IMR-90 (cell line): ENCODE measurements at places on chromosomes 5 and 9.
A peak's percentile ranks its signal among the peaks of the same experiment; 100 is the strongest.

DNA sequence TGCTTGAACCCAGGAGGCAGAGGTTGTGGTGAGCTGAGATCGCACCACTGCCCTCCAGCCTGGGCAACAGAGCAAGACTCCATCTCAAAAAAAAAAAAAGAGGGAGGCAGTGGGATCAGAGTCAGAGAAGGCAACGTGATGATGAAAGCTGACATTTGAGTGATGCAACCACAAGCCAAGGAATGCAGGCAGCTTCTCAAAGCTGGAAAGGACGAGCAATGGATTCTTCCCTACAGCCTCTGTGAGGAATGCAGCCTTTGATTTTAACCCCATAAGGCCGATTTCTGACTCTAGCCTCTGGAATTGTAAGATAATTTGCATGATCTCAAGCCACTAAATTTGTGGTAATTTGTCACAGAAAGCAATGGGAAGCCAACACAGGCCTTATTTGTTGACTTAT lies 9.8 kb downstream of the TGFBI start:
- DNase-seq = peak; percentile 75

DNA sequence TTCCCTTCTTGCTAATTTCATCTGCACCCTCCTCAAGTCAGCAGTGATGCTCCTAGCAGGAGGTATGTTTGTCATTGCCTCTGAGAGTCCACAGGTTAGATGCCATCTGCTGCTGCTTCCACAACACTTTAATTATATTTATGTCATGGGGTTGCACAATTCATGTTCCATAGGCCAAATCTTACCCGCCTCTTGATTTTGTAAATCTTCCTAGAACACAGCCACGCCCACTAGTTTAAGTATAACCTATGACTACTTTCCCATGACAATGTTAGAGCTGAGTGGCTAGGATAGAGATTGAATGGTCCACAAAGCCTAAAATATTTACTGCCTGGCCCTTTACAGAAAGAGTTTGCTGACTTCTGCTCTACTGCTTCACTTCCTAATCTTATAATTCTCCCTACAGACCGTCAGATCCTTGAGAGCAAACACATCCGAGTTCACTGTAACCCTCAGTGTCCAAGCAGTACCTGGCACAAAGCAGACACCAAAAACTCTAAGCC lies 21.1 kb downstream of the LIFR start:
- no peak for DNase-seq

DNA sequence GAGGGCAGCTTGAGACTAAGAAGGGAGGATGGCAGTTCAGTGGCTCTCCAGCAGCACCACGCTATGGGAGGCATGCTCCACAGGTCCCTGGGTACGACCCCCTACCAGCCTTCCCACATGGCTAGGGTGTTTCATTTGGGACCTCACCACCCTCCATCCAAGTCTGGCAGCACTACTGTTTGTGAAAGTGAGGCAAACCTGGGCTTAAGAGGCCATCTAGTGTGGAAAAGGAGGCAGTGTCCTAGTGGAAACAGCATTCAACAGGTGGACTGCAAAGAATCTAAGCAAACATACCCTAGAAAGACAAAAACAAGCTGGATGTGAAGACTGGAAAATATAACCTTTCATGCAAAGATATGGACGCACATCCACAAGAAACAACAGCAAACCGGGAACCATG lies 4.8 kb upstream of the C5orf47 start:
- peak; percentile 28 for DNase-seq

DNA sequence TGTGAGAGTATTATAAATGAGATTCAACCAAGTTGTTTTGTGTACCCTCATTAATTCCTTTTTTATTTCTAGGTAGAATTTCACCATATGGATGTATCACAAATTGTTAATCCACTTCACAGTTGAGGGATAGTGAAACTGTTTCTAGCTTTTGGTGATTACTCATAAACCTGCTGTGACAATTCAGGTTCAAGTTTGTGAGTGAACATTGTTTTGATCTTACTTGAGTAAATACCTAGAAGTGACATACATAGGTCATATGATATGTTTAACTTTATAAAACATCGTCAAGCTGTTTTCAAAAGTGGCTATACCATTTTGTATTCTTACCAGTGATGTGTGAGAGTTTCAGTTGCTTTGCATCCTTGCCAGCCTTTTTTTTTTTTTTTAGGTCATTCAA lies 112.9 kb downstream of the CAMK4 start:
- no peak for DNase-seq

GRCh38 chr5:135195270-135195608 lies 161.2 kb upstream of the PITX1 start:
- no peak for DNase-seq

GRCh38 chr9:8868632-8869031 lies 1069.1 kb upstream of the DMAC1 start:
- DNase-seq = no peak

GRCh38 chr5:180810959-180811622 lies 8.5 kb upstream of the MGAT1 start:
- peak; percentile 31 for DNase-seq

DNA sequence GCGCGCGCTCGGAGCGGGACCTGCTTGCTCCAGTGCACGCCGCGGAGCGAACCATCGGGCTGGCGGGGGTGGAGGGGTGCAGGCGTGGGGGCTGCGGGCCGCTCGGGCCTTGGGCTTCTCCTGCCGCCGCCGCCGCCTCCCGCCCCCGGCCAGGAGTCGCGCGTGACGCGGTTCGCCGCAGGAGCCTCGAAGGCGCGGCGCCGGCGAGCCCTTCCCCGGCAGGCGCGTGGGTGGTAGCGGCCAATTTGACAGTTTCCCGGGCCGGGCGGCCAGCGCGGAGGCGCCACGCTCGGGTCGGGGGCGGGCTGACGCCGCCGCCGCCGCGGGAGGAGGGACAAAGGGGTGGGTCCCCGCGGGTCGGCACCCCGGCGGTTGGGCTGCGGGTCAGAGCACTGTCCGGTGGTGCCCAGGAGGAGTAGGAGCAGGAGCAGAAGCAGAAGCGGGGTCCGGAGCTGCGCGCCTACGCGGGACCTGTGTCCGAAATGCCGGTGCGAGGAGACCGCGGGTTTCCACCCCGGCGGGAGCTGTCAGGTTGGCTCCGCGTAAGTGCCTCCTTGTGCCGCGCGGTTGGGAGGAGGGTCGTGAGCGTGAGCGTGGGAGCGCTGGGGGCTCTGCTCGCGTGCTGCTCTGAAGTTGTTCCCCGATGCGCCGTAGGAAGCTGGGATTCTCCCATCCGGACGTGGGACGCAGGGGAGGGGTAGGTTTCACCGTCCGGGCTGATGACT lies at the start of gene TJP2:
Gene TJP2, plus strand, starts transcription at position 387 of the 725 bp plus-strand sequence. Its CDS starts 96 bp downstream, at position 483.
- peak; percentile 75 for DNase-seq

GRCh38 chr5:38891563-38891962 lies 45.8 kb downstream of the OSMR start:
- DNase-seq = no peak

- DNase-seq = no peak
Observed at GRCh38 chr9:107034831-107035230, 171.9 kb downstream of the ZNF462 start.

DNA sequence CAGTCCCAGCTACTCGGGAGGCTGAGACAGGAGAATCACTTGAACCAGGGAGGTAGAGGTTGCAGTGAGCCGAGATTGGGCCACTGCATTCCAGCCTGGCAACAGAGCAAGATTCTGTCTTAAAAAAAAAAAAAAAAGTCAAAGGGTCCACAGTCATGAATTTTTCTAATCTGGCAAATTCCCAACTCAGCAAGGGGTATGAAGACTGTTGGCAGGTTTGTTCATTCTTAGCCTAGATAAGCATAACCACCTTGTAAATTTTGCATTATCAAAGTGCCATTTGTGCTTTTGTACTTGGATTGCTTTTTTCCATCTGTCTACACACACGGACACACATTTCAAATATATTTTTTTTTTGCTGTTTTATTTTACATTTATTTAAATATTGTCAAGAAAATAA lies 299.8 kb upstream of the NUDT12 start:
- no peak for DNase-seq
